ENCODE measurements at places on chromosomes 5 and 9.

- no peak for DNase-seq
Observed at GRCh38 chr9:121275781-121276658, 8.1 kb downstream of the GSN start.

- DNase-seq = peak; percentile 58
Observed at GRCh38 chr9:21558615-21559401, 76.7 kb upstream of the IFNE start.

DNA sequence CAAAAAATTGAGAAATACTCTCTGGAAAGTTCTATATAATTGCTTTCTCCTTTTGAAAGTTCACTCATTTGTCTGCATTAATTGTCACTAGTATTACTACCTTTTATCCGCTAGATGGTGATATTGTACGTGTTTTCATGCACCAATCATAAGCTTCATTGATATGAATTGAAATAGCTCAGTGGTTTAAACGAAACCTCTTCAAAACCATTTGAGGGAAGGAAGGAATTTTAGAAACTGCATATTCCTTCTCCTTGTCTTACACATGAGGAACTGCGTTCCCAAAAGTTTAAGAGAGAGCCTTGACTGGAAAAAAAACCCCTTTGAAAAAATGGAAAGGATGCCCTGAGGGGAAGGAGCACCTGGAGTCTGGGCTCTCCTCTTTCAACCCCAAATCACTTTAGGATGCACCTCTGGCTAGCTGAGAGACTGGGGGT, 98.6 kb downstream of the YTHDC2 start:
- DNase-seq = peak; percentile 66

DNA sequence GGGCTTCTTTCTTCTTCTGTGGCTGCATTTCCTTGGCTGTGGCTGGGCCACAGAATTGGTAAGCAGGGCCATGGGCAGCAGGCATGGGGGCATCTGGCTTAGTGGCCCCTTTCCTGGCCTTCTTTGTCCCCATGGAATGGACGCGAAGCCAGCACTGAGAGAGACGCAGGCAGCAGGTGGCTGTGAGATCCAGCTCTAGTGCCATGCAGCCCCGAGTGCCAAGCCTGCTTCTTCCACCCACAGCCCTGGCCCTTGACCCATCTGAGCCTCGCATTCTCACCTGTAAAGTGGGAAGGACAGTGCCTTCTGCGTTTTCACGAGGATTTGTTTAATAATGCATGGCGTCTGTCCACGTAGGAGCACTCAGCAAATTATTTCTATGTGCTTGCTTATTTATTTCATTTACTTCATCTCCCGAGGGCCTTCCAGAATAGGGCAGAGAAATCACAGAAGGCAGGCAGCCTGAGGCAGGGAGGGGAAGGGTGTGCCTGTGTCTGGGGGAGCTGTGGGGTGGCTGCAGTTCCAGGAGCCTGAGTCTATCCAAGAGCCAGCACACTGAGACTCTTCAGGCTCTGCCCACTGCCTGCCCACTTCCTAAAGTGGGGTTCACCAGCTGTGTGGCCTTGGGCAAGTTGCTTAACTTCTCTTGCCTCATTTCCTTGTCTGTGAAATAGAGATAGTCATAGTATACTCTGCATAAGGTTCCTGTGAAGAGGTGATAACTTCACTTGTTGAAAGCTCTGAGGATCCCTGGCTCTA, 55.2 kb downstream of the NTNG2 start:
- DNase-seq = no peak

- peak; percentile 45 for DNase-seq
Observed at GRCh38 chr5:73793911-73794310, 167.9 kb downstream of the ARHGEF28 start.
